Cardiac atrium fibroblast (primary cell): ENCODE measurements at places on chromosomes 2 and 18. TPM values are rescaled to one million over a fixed set of nuclear protein-coding genes. Genes with fewer than 3 reads are reported as not detected.

Gene LOXHD1
- not detected in 2 replicates for total RNA-seq

Gene MOCOS
- 1.1 and 2.3 TPM in 2 replicates for total RNA-seq

Gene NMS
- total RNA-seq: not detected in 2 replicates

Gene DCAF17
- total RNA-seq: 9.7 and 10.3 TPM in 2 replicates

Gene CYP27C1
- total RNA-seq: 0.36 TPM in 1 of 2 replicates, not detected in the other

Gene AOX1
- total RNA-seq: 47.5 and 76.8 TPM in 2 replicates

Gene HOXD10
- not detected in 2 replicates for total RNA-seq

Gene HOXD13
- total RNA-seq: not detected in 2 replicates

Gene RSAD2
- not detected in 2 replicates for total RNA-seq

Gene PRSS56
- total RNA-seq: not detected in 2 replicates
